ENCODE measurements at places on chromosomes 3 and 15. TPM values are rescaled to one million over a fixed set of nuclear protein-coding genes. Genes with fewer than 3 reads are reported as not detected.

The GPR156 gene
- 0.56 TPM for total RNA-seq

- no peak for DNase-seq
These were observed 214.5 kb downstream of the RPLP1 start for GRCh38 chr15:69666921-69667811.

- no peak for DNase-seq
These were observed 19.3 kb upstream of the NRROS start for GRCh38 chr3:196620161-196620604.

- DNase-seq = no peak
These were observed 3.8 kb downstream of the SUCNR1 start for GRCh38 chr3:151877269-151877668.

GRCh38 chr3:111238885-111239284 is 167.3 kb downstream of the NECTIN3 start:
- DNase-seq = no peak

- DNase-seq = no peak
These were observed 39.5 kb upstream of the NSMCE3 start for GRCh38 chr15:29309139-29309538.
